ENCODE measurements at places on chromosomes 6 and 20.

GRCh38 chr6:117497237-117497636 is 14.8 kb downstream of the DCBLD1 start:
- DNase-seq: no peak

- no peak for DNase-seq
Measured at GRCh38 chr20:36824142-36824940, 50.8 kb upstream of the DSN1 start.

DNA sequence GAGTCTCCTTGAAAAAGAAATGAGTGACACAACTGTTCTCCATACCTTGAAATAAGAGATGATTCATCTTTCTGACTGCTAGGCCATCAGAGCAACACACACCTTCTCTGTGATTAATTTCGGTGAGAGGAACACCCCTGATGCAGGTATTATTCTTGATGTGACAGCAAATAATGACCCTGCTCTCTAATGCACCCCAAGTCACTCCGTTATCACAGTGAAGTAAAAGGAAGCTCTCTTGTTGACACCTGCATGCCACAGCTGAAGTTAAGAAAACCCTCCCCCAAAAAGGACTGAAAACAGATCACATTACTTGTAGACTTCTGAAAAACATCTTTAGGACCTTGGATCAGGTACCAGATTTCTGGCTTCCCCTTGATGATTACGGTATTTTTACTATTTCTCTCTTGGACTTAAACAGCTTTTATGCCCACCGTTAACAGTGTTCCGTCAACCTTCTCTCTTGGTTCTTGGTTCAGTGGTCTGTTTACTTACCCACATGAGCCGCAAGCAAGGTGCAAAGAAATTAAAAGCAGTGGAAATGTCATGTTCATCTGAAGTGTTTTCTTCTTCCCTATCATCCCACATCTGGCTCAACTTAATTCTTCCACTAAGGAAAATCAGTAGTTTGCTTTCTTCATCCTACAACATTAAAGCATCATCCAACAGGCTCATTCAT is 249.7 kb downstream of the GMPR start:
- no peak for DNase-seq

- no peak for DNase-seq
Measured at GRCh38 chr6:14348389-14348788, 230.8 kb downstream of the CD83 start.

DNA sequence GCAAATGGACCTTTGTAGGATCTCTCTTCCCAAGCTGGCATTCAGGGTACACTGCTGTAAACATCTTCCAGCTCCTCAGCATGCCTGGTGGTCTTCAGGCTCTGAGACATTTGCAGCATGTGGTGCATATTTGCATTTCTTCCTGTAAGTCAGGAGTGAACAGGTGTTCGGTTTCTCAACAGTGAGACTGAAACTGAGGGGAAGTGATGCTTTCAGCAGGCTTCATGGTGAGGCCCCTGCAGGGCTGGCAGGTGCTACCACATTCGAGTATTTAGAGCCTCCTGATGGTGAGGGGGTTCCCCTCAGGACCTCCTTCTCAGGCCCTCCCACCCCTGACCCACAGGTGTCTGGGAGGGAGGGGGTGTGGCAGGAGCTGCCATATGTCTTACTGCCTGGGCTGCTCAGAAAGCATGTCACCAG is 15.1 kb downstream of the MYBL2 start:
- peak; percentile 70 for DNase-seq

DNA sequence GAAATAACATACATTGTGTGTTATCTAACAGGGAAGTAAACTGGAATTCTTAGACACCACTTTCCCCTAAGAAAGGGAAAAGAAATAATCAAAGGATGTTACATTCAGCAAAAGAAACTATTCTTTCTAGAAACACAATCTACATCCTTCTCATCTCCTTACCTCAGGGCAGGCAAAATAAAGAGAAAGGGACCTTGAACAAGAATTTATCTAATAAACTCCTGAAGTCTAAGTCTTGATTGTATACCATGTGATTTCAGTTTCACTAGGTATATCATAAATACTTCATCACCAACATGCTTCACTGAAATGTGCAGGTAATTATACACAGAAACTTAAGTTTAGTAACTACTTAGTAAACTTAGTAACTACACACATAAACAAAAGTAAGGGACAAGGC is 15.0 kb downstream of the EZR start:
- DNase-seq: no peak

DNA sequence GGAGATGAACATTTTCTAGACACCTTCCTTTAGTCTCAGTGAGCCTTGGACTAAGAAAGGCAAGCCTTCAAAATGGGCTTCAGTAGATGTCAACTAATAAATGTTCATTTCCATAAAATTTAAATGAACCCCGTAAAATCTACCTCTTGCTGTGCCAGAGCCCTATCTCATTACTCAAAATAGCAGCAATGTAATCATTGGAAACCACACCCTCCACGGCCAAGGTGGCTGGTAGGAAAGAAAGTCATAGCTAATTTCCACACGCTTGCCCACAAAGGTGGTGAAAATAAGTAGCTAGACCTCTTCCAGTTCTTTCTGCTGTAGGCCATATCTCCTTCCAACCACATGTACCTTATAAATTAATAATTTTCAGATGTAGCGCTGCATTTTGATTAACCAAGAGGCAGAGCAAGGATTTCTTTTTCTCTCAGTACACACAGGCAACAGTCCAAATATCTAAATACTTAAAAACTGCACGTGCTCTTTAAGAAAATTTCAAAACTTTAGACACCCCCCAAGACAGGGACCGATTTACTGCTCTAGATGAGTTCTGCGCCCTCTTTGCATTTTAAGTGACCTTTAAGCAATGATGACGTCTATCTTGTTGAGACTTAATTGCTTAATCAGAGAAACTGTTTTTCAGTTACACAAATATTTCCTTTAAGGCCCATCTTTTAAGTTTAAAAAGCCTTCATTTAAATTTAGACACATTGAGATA is 290.8 kb downstream of the ZNF217 start:
- DNase-seq: no peak

GRCh38 chr6:36340618-36341454 is 4.1 kb upstream of the BNIP5 start:
- DNase-seq: peak; percentile 82

DNA sequence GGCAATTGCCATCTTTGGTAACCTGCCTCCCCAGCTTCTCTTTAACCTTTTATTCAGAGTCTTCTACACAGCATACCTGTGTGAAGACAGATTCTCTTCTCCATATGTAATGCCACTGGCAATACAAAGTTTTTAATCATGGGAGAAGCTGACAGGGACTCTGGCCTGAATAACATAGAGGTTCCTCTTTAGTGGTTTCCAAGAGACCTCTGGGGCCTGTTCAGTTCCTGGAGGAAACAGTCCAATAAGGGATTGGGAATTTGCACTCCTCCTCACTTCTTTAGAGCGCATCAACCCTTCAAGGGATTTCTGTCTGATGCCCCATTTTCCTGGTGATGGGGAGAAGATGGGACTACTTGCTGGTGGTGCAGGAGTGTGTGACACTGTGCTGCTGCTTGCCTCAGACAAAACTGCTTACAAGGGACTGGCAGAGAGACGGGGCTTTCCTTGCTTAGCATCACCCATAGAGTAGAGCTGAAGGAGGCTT is 1.4 kb downstream of the RIMS1 start:
- DNase-seq: no peak

DNA sequence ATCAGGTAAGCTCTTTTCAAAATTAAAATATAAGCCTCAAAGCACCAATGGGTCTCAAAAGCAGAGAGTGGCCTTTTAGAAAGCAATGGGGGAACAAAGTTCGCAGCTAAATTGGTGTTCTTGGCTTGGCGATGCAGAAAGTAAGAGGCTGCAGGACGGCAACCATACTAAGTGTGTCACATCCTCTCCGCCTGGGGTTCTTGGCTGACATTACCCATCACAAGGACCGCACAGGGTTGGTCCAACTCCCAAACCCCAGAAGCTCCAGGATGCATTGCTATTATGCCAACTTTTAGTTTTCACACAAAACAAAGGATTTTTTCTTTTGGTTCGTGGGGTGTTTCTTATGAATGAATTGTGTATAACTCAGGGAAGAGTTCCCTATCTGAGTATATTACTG is 124.8 kb downstream of the PRKN start:
- DNase-seq: no peak

- DNase-seq: peak; percentile 60
Measured at GRCh38 chr20:63735859-63736718, at the start of gene LIME1. LIME1 (plus strand) TSS chr20:63736664; CDS start chr20:63737550, 886 bp downstream.

GRCh38 chr6:84263557-84263956 is 36.1 kb upstream of the CEP162 start:
- no peak for DNase-seq

DNA sequence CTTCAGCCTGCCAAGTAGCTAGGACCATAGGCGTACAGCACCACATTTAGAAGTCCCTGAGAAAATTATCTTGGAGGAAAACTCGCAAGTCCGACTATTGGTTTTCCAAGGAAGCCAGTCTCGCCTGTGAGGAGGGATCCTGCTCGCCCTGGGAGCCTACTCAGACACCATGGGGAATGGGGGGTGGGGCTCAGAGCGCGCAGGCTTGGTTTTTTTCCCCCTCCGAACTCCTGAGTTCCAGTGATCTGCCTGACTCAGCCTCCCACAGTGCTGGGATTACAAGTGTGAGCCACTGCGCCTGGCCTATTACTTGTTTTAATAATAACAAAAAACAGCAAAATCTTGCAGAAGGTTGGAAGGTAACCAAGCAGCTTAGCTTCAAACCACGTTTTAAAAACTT is 153.7 kb downstream of the OR2B2 start:
- no peak for DNase-seq

DNA sequence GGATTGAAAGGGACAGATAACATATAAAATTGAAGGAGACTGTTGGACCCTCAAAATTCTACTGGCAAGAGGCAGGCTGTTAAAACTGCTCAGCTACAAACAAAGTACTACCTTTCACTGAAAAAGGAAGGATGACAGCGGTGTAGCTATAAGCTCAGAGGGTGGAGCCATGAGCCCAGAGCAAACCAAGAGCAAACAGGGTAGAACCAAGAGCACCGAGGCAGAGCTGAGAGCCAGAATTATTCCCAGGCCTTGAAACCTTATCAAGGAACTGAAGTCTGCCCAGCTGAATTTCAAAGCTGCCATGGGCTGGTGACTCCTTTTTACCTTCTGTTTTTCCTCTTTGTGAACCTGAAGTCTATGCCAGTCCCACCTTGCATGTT is 74.7 kb upstream of the SLC4A11 start:
- DNase-seq: no peak

GRCh38 chr6:42137194-42137753 is 5.1 kb downstream of the C6orf132 start:
- no peak for DNase-seq

DNA sequence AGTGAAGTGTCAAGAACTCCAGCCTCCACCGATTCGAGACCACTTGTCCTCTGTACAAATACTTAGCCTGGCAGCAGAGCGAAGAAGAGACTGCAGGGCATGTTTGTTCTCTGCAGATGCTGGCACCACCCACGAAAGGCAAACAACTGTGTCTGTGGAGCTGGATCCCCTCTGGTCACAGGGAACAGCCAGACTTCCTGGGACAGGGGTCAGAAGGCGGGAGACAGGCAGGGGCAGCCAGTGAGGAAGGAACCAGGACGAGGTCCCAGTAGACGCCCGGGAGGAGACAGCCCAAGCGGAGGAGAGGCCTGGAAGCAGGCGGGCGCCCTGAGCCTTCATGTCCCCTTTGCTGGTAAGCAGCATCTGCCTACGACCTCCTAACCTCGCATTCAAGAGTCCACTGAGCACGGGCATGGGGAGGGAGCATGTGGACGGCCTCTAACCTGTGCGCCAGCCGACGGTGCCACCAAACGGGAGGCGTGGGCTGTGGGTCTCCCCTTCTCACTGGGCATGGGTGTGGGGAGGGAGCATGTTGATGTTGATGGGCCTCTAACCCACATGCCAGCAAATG is 265.5 kb downstream of the DLL1 start:
- no peak for DNase-seq
